ENCODE measurements at places on chromosomes 4 and X. TPM values are rescaled to one million over a fixed set of nuclear protein-coding genes. Genes with fewer than 3 reads are reported as not detected.

PYURF gene
- total RNA-seq, result 65.3 TPM

FAM9B gene
- not detected for total RNA-seq

ITGB1BP2 gene
- total RNA-seq, result 3.2 TPM

SULT1B1 gene
- total RNA-seq, result not detected

CRLF2 gene
- not detected for total RNA-seq

CFAP47 gene
- total RNA-seq, result 0.47 TPM

PCDH19 gene
- 0.89 TPM for total RNA-seq

All from GM23338 (cell line).